Putamen (tissue), 1 donor: ENCODE measurements at places on chromosomes 4 and X.

GRCh38 chr4:73507541-73507940 lies 26.0 kb downstream of the AFM start:
- DNase-seq = no peak

DNA sequence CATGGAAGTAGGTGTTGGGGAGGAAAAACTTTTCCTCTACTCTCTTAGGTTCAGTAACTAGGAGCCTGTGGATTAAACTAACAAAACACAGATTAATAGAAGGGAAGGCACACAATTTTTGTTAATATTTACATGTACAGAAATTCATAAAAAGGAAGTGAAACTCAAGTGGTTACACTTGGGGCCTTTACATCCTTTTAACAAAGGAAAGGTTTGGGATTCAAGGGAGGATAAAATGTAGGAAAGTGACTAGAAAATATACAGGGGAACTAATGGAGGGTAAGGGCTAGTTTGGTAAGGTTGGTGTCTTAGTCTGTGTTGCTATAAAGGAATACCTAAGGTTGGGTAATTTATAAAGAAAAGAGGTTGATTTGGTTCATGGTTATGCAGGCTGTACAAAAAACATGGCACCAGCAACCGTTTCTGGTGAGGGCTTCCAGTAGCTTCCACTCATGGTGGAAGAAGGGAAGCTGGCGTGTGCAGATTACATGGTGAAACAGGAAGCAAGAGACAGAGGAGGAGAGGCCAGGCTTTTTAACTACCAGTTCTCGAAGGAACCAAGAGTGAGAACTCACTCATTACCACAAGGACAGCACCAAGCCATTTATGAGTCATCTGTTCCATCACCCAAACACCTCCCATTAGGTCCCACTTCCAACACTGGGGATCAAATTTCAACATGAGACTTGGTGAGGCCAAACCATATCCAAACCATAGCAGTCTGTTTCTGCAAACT lies 124.4 kb downstream of the CHRDL1 start:
- no peak for DNase-seq

GRCh38 chrX:153306527-153307115 lies 14.9 kb downstream of the PNMA6F start:
- DNase-seq = no peak

- DNase-seq = no peak
Observed at GRCh38 chr4:91267543-91267942, 1036.2 kb upstream of the GRID2 start.

DNA sequence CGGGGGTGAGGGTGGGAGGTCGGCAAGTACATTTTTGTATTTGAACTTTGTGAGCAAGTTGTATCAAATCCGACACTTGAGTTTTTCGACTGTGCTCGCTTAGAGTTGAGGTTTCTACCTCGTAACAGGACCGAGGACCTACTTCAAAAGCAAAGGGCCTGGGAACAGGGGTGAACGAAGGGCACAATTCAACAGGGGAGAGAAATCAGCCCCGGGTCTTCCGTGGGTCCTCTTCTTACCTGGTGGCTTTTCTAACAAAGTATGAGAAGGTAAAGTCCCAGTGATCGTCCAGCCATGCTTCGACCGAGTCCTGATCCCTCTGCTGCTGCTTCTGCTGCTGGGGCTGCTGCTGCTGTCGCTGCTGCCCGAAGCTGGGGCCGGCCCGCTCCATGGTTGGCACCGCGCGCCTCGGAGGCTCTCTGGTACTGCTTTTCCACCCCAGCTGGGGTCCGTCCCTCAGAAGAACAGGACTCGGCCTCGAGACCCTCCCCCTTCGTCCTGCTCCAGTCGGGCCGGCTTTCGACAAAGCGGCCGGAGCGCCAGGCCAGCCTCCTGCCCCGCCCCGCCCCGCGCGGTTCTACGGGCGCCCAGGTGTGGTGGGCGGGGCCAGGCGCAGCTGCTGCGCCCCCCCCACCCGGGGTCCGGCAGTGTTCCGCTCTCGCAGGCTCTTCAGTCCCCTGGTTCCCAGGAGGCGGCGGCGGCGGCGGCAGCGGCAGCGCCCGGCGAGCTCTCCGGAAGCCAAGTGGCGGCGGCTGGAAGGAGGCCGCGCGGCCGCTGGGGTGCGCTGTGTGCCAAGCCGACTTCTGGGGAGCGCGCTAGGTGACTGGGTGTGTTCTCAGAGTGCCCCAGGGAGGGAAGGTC lies at the start of gene PDE5A:
TSS of gene PDE5A (minus strand) at position 524 of the 861 bp plus-strand sequence. CDS start at position 391, 133 bp downstream.
- DNase-seq = peak; percentile 62

DNA sequence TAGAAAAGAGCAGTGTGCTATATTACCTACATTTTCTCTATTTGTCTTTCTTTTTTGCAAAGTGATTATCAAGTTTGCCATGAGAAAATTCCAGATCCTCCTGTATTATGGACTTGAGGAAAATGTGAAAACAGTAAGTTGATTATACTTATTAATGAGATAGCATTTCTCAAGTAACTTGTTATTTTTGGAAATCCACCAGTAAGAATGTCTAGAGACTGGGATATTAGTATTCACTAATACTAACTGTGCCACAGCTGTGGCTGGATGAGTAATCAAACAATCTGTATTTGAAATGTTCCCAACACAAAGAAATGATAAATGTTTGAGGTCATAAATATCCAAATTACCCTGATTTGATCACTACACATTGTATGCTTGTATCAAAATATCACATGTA lies 147.0 kb upstream of the CTSO start:
- no peak for DNase-seq

DNA sequence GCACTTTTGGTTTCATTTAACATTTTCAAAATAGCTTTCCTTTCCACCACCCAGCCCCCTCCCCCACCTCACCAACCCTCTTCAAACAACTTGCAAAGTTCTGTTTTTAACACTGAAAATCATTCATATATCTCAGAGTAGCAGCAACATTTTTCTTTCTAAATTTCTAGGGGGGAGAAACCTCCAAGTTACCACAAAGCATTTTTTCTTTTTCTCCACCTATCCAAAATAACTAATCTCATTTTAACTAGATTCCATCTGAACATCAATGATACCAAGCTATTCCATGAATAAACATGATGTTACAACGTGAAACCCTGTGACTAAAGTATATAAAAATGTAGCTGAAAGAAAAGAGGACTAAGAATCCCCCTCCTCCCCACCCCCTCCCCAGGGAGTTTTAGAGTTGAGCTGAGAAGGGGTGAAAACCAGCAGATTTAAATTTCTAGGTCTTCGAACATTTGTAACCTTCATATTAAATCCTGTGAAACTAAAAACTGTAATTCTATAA lies 5.2 kb downstream of the LDB2 start:
- DNase-seq = no peak

DNA sequence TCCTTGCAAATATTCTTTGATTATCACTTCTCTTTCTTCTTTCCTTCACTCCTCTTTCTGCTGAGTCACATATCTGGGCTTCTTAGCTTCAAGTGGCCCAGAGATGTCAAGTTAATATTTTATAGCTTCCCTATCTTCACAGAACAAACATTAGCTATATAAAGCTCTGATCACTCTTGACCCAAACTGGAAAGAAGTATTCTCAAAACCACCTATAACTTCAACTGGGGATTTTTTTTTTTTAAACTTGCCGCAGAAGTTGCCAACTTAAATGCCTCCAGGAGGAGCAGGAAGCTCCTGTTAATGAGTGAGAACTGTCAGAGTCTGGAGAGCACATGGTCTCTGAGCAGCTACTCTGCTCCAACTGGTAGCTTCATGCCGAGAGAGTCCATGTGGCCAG lies 233.3 kb upstream of the EDNRA start:
- no peak for DNase-seq

DNA sequence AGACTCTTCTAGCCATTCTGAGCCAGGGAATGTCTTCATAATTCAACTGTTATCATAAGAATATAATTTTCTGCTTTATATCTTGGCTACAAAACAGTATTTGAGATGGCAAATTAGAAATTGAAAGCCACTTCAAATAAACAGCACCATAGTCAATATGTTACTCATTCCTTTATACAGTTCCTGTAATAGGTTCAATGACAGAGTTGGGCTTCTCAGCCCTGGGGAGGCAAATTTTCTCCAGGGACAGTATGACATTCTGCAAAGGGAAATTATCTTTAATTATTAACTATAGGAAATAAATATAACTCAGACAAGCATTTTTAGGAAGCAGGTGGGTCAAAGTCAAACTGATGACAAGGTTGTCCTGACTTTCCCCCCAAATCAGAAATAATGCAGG lies 71.9 kb upstream of the RPS6KA6 start:
- no peak for DNase-seq

DNA sequence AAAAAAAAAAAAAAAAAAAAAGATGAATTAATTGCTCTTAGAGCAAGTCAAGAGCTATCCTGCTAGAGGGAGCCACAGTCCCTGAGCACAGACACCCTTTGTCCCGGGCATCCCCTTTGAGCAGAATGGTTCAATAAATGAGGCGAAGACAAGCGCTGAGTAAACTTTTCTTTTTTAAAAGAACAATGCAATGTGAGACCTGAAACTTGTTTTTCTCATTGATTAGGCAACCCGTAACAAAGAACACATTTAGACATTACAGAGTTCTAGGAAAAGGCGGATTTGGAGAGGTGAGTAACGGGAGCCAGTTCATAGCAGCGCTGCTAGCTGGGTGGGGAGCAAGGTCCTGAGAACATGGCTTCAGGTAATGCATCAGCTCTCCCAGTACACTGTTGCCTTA lies 46.1 kb downstream of the GRK4 start:
- DNase-seq = peak; percentile 8

DNA sequence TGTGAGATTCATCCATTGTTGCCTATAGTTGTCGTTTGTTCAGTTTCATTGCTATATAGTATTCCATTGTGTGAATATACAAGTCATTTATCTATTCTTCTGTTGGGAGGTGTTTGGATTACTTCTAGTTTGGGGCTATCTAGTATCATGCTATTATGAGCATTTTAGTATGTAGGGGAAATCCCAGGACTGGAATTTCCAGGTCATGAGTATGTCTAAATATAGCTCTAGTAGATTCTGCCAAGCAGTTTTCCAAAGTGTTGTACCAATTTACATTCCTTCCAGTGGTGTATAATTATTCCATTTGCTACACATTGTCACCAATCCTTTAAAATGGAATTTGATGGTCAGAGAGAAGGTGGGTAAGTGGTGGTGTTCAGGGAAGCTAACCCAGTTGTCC lies 30.1 kb downstream of the EGFL6 start:
- DNase-seq = no peak

DNA sequence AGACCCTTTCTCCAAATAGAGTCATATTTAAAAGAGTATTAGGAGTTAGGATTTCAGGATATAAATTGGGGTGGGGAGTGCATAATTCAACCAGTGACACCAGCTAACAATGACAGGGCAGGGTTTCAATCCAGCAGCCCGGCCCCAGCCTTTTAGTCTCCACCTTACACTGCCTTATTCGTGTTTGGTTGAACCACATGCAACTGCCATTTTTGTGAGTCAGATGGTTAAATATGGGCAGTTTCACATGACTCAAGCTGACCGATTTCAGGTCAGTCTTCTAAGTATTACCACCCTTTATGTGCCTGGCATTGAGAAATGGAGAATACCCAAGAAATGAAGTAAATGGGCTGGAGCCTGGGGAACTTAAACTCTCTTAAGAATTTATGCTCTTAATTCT lies 102.8 kb downstream of the STOX2 start:
- DNase-seq = no peak

- no peak for DNase-seq
Observed at GRCh38 chrX:4579999-4580398, 866.5 kb upstream of the PRKX start.

- no peak for DNase-seq
Observed at GRCh38 chrX:125203365-125203736, 116.3 kb upstream of the TEX13C start.

DNA sequence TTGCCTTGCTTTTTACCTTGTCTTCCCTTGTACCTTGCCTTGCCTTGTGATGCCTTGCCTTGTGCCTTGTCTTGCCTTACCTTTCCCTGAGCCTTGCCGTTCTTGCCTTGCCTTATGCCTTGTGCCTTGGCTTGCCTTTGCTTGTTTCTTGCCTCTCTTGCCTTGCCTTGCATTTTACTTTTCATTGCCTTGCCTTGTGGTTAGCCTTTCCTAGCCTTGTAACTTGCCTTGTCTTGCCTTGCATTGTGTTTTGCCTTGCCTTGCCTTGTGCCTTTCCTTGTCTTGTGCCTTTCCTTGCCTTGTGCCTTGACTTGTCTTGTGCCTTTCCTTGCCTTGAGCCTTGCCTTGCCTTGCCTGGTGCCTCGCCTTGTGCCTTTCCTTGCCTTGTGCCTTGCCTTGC lies 84.6 kb downstream of the TAB3 start:
- DNase-seq = no peak

DNA sequence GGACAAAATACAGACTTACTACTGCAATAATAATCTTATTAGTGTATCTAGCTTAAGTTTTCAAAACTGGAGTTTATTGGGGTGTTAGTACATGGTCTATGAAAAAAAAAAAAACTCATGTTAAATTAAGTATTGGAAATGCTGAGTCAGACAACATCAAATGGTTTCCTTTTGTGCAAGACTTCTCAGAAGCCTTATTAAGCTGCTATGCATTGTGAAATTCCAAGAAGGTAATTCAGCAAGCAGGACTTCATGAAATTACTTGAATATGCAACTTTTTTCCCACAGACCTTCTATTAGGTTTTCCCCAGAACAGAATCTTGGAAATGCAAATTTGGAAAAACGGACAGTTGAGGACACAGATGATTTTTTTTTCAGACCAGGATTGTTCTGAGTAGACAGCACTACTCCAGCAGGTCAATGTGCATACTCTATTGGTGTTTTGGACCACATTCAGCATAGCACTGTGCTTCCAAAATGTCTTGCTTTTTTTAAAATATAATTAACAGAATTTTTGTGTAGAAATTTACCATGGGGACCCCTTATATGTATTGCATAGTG lies 568.8 kb upstream of the TENM3 start:
- no peak for DNase-seq

- DNase-seq = peak; percentile 64
Observed at GRCh38 chrX:40152741-40153344, 55.1 kb upstream of the BCOR start.

DNA sequence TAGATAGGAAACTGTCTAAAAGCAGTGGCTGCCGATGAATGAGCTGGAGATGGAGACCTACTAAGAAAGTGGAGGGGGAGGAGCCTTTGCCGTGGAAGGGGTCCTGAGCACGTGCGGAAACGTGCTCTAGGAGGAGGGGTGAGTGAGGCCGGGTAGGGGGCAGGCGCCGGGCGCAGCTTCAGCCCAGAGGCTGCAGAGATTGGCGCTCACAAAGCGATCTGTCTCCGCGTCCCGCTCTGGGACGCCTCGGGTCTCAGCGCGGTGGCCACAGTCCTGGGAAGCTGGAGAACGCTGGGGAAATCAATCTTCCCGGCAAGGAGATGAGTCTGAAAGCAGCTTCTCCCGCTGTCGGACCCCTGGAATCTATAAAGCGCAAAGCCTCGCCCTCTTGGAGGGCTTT lies 444 bp upstream of the ARHGAP6 start:
- no peak for DNase-seq

GRCh38 chrX:70605352-70605751 lies 160.7 kb downstream of the DLG3 start:
- DNase-seq = no peak

- no peak for DNase-seq
Observed at GRCh38 chr4:184267673-184268583, 50.3 kb upstream of the ENPP6 start.

- DNase-seq = no peak
Observed at GRCh38 chr4:32117693-32118092, 1397.5 kb downstream of the PCDH7 start.
